ENCODE measurements at places on chromosomes 2 and 18. TPM values are rescaled to one million over a fixed set of nuclear protein-coding genes. Genes with fewer than 3 reads are reported as not detected.

MLPH gene
- 27.2 TPM for total RNA-seq

TUBB8B gene
- total RNA-seq = not detected

CCL20 gene
- total RNA-seq = 6.0 TPM

ZNF396 gene
- 0.53 TPM for total RNA-seq

NEB gene
- 1.5 TPM for total RNA-seq

DLX2 gene
- 0.41 TPM for total RNA-seq

IL1RL1 gene
- total RNA-seq = 20.5 TPM

SPATA3 gene
- total RNA-seq = not detected

APOB gene
- 0.10 TPM for total RNA-seq

TSPYL6 gene
- 0.06 TPM for total RNA-seq

GREB1L gene
- total RNA-seq = 1.4 TPM

All from glomerular endothelial cell (primary cell).